Sigmoid colon (tissue), 7 donors: ENCODE measurements at places on chromosomes 2 and 18. TPM values are rescaled to one million over a fixed set of nuclear protein-coding genes. Genes with fewer than 3 reads are reported as not detected.

ABCA12 gene
- under 0.01 TPM for total RNA-seq

SPC25 gene
- total RNA-seq, result 0.54 TPM

FNDC4 gene
- total RNA-seq, result 6.1 TPM

RAX gene
- total RNA-seq, result not detected

DNA sequence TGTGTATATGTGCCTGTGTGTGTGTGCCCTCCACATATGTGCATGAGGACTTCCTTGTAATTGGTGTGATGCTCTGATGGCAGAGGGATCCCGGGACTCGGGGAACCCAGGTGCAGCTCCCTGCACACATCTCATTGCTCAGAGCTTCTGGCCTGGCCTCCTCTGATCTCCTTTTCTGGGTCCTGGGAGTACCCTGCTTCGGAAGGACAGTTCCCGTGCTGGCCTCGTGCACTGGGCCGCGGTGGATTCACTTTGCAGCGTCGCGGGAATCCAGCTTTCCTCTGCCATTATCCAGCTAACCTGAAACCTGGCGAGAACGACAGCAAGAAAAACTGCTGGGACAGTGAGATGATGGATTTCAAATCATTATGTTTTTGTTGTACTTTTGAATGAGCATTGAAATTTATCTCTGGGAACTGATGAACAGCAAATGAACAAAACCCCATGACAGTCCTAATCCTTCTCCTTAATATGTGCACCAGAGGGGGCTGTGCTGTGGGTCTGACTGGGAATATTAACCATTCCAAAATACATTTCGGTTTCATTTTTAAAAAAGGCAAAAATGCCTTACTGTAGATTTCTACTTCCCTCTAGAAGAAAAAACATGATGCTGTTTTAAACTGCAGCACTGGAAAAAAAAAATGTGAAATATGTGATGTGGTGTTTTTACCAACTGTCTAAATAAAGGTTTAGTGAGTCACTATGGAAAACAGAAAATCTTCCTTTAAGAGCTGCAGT lies 78.2 kb downstream of the PTGR3 start:
- no peaks in the 10 kb centered on the region for H3K36me3 ChIP-seq
- H3K27ac ChIP-seq, result no peak overlapping the region
- no peak overlapping the region for H3K4me3 ChIP-seq

DNA sequence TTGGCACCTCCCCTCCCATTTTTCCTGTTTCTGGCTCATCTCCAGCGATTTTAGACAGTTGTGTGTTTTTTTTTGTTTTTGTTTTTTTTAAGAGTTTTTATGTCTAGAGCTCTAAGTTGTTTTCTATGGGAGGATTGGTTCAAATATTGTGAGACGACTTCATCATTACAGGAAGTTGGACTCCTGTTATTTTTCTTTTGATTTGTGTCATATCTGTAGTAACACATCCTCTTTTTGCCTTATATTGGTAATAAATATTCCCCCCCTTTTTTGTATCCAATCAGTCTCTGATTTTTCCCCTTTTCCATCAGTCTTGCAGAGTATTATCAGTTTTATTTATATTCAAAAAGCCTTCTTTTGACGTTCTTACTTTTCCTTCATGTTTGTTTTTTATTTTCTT lies 89.0 kb downstream of the KIAA1328 start:
- H3K27me3 ChIP-seq, result no peaks in the 10 kb centered on the region
- H3K4me3 ChIP-seq, result no peak overlapping the region
- H3K27ac ChIP-seq, result no peak overlapping the region
- DNase-seq, result no peak

DNA sequence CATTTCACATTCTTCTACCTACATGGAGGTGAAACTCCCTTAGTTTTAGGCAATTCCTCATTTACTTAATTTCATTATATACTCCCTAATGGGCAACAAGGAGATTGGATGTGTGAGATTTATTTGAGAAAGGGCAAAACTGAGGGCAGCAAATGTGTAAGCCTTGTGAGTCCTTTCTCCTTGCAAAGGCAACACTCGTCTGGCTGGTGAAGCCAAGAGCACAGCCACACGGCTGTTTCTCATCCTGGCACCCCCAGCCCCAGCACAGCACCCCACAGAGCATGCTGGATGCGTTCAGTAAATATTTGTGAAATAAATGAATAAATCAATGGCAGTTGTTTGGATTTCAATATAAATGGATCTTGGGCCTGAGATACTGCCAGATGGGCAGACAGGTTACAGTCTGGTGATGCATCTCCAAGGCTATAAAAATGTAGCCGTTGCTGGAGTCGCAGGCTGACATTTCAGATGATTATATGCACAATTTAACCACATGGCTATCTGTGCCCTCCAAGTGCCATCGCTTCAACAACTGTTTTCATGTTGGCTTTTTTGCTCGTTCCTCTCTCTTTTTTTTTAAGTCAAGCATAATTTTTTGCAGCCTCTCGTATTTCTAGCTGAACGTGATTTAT lies 154.1 kb upstream of the REV1 start:
- H3K4me1 ChIP-seq, result peaks cover 41% of the 10 kb centered on the region
- no peak for DNase-seq
- H3K27me3 ChIP-seq, result no peaks in the 10 kb centered on the region
- H3K27ac ChIP-seq, result no peak overlapping the region
- no peak overlapping the region for H3K4me3 ChIP-seq
- H3K36me3 ChIP-seq, result no peaks in the 10 kb centered on the region

GRCh38 chr2:234550056-234550455 lies 53.2 kb upstream of the ARL4C start:
- H3K36me3 ChIP-seq, result no peaks in the 10 kb centered on the region
- no peak overlapping the region for H3K27ac ChIP-seq
- no peak for DNase-seq
- H3K27me3 ChIP-seq, result no peaks in the 10 kb centered on the region
- no peak overlapping the region for H3K4me3 ChIP-seq

DNA sequence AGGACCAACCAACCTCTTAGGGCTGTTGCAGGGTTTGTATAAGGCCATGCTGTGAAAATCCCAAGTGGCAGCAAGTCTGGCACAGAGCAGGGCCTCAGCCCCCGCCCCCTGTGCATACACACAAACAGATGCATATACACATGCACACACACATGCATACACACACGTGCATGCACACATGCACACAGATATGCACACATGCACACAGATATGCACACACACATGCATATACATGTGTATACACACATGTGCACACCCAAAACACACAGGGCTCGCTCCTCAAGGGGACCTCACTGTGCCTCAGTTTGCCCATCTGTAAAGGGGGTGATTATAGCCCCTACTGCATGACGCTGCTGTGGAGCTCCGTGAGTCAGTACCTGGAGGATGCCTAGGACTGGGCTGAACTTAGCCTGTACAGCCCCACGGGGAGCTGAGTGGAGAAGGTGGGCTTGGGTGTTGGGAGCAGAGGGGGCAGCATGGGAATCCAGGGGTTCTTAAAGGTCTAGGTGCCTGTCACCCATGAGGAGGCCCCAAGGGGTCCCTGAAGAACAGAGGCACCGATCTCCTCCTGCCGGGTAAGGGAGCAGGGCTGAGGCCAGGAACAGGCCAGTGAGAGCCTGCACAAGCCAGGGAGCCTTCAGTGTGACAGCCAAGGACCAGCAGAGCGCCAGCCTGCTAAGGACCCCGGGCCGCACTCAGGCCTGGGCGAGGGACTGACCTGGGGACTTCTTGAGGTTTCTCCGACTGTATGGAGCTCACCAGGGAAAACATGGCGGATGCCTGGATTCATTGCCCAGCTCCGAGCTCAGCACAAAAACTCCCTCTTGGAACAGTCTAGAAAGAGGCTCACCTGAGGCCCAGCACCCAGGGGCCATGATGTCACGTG lies 24.0 kb upstream of the ALPI start:
- H3K4me1 ChIP-seq, result no peaks in the 10 kb centered on the region
- H3K4me3 ChIP-seq, result no peak overlapping the region
- no peak overlapping the region for H3K27ac ChIP-seq
- DNase-seq, result no peak
